ENCODE measurements at places on chromosomes 13 and 19.
A peak's percentile ranks its signal among the peaks of the same experiment; 100 is the strongest.

DNA sequence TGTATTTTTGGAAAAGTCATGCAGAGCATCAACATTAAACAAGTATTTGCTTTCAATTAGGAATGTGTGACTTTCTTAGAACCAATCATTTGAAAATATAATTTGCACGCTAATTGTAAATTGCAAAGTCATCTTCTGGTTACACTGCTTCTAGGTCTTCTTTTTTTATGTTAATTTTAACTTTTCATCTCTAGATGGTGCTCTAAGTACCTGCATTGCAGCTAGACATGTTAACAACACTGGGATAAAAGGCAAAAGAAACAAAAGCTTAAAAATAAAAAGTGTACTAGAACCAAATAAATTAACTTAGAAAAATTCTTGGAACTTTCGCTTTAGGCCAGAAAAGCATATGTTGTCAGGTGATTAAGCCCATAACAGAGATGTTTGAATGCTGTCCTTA, 2758.2 kb downstream of the PCDH9 start:
- peak; percentile 9 for DNase-seq

DNA sequence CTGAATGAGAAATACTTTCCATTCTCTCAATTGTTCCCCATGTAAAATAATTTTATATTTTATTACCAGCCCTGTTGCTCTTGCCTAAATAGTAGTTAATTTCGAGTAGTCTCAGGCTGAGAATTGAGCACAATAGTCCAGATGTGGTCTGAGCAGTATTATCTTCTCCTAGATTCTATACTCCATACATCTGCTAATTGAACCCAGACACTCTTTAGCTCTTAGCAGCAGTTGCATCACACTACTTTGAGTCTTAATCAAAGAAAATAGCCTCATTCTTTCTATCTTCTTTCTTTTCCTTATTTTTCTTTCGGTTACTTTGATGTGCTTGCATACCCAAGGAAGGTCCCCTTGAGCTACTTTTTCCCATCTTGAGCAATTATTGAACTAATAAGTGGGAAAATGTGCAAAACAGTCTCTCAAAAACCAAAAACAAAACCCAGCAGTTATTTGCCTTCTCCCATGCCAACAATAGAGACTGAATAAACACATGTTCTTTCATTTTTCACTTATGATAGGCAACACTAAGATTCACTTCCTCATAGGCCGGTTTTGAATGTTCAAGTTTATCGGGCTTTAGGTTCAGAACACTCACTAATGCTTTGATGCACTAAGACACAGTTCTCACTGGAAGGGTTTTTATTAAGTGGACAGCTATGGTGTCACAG, 204.5 kb downstream of the POU4F1 start:
- DNase-seq, result no peak

- no peak for DNase-seq
These were observed 870 bp downstream of the ZNF442 start for GRCh38 chr19:12364391-12365235.

- DNase-seq, result no peak
These were observed 33.9 kb downstream of the SPATA13 start for GRCh38 chr13:24194447-24194846.

DNA sequence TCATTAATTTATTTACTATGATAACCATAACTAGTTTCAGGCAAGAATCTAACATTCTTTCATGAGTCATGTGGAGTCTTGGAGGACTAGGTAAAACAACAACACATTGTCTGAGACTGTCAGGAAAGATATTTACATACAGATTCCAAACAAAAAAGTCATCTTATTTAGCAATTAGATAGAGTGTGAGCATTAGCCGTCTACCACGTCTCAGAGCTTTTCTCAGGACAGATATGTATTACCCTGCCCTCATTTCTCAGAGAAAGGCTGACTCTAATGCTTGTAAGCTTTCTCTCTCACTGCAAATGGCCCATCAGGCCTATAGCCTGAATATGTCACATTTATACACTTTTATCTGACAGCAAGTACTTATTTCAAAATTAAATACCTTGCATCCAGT, 312.1 kb upstream of the PCDH20 start:
- DNase-seq, result no peak

- DNase-seq, result no peak
These were observed 47.5 kb upstream of the ESD start for GRCh38 chr13:46844431-46844830.

DNA sequence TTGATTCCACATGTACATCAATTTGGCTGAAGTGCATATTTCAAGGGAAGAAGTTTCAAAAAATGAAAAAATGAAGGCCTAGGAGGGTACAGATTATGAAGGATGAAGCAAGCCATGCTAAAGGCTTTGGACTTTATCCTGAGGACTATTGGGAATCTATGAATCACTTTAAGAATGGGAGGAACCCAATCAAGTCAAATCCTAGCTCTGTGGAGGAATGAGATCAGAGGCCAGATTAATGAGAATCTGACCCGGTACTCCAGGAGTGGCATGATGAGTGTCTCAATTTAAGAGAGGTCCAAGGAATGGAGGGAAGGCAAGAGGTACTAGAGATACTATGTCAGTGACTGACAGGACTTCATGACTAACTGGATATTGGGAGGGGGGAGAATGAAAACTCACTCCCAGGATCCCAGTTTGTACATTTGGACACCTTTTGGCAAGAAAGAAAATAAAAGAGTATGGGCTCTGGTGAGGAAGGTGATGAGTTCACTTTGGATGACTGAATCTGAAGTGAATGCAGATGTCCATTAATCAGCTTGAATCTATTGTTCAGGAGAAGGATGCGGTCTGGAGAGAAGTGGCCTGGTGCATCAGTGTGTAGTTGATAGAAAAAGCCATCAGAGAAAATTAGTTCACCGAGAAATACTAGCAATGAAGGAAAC, 349.0 kb downstream of the EFNB2 start:
- no peak for DNase-seq

DNA sequence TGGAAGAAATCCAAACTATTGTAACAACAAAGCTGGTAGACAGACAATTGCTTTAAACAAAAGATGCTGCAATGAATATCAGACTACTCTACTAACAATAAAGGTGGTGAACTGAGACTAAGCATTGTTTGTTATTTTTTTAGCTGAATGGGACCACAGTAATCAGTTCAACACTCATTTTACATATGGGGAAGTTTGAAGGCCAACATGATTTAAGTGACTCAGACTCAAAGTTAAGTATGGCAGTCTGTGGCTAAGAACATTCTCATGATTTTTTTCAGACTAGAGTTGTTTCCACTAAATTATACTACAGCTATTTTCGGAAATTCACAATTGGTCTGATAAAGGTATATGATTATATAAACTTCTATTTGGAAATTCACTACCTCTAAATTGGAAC, 10.4 kb downstream of the EXOSC8 start:
- no peak for DNase-seq

DNA sequence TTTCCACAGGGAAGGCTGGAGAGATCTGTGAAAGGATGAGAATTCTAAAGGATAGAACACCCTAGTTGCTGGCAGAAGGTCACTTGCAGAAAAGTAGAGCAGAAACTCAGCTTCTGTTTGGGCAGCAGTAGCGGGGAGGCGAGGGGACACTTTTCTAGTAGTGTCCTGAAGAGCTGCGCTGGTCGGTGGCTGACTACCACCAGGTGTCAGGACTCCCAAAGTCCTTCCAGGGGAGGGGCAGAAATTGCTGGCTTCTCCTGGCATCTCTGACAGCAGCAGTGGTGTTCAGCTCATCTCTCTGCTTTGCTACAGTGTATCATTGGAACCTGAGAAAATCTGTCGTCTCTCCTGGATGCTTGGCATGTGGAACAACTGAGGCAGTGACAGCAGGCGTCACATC, 120.9 kb downstream of the ZDHHC20 start:
- DNase-seq, result no peak

- DNase-seq, result no peak
These were observed at the start of gene UPF3A for GRCh38 chr13:114281351-114282040. TSS of gene UPF3A (plus strand) at chr13:114281601. CDS start at chr13:114281640, 39 bp downstream.

- no peak for DNase-seq
These were observed 269.3 kb upstream of the MIR17HG start for GRCh38 chr13:91078093-91078679.

DNA sequence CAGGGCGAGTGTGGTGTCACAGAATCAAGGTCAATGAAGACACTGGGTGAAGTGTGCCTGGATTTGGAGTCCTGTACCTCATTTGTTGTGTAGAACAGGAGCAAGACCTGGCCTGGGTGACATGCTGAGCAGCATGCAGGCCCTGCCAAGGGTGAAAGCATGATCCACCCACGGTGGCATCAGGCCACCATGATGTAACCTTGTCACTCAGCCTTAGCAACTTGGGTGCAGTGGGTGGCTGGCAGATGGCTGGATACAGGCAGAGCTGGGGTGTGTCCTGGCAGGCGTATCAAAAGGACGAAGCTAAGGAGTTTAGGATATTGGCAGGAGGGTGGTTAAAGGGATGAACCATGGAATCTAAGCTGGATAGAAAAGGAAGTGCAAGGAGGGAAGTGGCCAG, 10.3 kb downstream of the THSD1 start:
- DNase-seq, result no peak

Measured in AG04449 (cell line).